NCI-H1105 treated with DMSO at 0.1 percent for 48 hours (cell line): ENCODE measurements at places on chromosomes 7 and 10.

- no peak for DNase-seq
Measured at GRCh38 chr10:324593-324992, 189.3 kb downstream of the ZMYND11 start.

GRCh38 chr7:49692516-49692915, 80.9 kb upstream of the VWC2 start:
- DNase-seq, result no peak

DNA sequence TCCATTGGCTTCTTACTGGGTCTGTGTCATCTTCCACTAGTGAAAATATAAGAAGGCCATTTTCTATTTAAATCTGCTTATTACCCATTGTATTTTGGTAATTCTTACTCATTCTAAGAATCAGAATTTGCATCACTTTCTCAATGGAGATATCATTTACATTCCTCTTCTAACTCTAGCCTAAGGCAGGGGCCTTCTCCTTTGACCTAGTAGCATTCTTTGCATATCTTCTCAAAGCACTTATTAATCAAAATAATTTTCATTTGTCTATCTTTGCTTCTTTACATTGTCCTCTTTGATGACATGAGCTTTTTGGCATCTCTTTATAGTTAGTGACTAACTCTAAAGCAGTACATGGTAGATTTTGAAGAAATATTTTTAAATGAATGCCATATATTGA, 400.9 kb upstream of the SEMA3D start:
- no peak for DNase-seq

DNA sequence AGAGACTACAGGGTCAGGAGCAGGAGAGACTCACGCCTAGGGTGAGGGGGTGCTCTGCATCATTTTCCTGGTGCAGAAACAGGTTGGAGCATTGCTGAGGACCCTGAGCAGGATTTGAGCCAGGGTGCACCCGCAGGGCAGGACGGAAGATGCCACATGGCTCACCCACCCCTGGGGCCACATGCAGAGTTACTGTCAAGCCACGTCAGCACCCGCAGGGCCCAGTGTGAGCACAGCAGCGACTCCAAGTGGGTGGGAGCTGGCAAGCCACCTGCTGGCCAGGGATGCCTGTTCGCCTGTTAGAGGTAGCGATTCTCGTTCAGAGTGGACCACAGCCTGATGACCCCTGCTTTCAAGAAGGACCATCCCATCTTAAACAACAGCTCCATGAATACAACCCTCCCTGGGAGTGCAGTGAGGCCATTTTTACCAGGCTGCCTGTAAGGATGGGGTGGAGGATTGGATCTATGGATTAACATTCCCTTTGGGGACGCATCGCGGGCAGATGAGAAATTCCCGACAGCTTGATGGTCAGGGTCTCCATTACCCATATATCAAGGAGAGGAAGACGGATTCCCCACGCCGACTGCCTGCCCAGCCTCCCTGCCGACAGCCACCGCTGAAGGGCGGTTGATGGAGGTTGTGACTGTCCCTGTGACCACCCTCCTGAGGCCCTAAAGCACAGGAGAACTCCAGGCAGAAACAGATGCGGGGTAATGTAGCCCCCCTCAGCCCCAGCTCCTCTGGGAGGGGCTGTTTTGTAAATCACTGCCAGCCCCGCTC, 101.1 kb upstream of the RET start:
- DNase-seq, result no peak

DNA sequence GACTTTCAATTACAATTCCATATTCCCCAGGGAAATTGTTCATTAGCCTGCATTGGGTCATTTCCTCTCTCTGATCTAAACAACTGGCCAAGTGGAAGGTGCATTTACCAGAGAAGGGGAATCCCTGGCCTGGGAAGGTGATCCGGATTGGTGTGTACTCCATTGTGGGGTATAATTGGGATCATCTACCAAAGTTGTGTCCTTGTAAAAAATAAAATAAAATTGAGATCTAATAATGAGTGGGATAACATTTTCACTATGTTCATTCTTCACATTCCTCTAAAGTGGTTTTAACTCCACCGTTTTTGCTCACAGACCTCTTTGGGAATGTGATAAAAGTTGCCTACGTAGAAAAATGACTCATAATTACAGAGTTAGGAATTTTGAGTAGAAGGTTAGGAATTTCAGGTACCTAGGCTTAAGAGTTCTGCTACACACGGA, 22.8 kb downstream of the ARL5B start:
- no peak for DNase-seq

- DNase-seq, result no peak
Measured at GRCh38 chr10:111246136-111246535, 169.3 kb downstream of the ADRA2A start.

DNA sequence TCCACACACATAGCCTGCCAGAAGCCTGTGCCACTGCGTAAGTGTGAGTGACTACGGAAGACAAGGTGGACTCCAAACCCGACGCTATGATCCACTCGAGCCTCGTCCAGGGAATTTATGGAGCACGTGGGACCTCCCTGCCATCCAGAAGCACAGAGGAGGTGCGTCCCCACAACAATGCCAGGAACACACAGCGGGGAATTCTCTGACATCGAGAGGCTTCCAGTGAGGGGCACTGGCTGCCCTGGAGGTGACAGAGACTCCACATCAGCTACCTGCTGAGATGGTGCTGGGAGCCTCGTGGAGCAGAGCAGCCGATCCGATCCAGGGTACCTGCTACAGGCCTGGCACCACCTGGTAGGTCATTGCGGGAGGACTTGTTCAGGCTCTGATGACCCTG, 72.2 kb upstream of the INSIG1 start:
- no peak for DNase-seq

GRCh38 chr10:132498562-132499366, 38.8 kb upstream of the INPP5A start:
- no peak for DNase-seq

- DNase-seq, result no peak
Measured at GRCh38 chr10:102701272-102701671, 12.9 kb downstream of the ARL3 start.

GRCh38 chr7:32914184-32914583, 22.6 kb upstream of the KBTBD2 start:
- DNase-seq, result no peak

DNA sequence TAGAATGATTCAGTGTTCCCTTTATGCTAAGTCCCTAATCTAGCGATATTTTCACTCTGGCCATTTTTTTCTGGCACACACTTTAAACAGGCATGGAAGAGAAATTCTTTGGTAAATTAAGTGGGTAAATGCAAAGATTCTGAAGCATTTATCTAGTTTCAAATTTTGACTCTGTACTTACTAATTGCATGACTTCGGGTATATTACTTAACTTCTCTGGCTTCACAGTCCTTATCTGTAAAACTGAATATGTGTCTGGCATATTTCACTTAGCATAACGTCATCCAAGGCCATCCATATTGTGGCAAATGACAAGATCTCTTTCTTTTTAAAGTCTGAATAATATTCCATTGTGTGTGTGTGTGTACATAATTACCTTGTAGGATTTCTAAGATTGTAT, 114.5 kb downstream of the MBL2 start:
- no peak for DNase-seq

DNA sequence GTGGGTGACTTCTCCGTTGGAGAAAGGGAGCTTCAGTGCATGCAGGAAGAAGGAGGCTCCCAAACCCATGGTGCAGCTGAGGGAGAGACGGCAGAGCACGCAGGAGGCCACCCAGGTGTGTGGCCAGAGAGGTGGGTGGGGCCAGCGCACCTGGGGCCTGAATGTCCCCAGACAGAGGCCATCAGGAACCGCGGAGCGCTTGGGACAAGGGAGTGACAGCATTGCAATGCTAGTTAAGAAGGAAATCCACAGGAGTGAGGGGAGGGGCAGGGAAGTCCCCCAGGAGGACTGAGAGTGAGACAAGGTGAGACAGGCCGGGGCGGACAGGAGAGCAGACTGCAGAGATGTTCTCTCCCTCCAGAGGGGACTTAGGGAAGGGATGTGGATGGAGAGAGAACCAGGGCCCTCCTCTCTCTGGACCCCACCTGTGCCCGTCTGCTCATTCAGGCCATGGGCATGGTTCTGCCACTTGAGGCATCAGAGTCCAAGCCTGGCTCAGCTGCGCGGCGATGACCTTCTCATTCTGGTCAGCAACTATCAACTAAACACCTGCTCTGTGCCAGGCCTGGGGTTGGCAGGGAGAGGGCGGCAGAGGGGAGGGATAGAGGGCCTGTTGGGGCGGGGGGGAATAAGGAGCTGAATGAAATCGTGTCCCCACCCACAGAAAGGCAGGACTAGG, 69.4 kb upstream of the COL13A1 start:
- no peak for DNase-seq

DNA sequence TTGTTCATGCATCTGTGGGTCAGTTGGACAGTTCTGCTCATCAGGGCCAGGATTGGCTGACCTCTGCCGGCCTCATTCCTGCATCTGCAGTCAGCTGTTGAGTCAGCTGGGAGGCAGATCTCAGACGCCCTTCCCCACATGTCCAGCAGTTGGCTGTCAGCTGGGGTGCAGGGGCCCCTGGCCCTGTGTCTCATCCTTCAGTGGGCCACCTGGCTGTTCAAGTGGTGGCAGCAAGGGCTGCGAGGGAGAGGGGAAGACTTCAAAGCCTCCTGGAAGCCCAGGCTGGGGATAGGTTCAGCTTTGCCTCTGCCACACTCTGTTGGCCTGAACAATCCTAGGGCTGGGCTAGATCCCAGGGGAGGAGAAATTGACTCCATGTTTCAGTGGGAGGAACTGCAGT, 33.2 kb downstream of the TACR2 start:
- no peak for DNase-seq

DNA sequence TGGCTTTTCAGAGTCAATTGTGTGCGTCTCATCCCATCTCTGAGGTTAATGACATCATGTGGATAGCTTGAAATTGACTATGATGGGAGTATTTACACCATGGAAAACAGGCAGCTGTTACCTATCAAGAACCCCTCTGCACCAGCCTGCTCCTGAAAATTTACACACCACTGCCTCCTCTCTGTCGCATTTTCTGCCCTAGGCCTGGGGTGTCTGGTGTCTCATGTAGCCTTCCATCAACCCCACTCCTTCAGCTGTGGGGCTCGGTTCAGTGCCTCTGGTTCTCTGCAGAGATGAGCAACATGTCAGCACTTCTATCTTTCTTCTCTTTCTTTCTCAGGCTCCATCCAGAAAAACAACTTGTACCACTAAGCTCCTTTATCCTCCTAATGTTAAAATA, 600.5 kb downstream of the TYW1 start:
- no peak for DNase-seq

GRCh38 chr7:52961084-52961483, 74.3 kb upstream of the POM121L12 start:
- DNase-seq, result no peak

GRCh38 chr7:151135525-151135845, 32.0 kb downstream of the GBX1 start:
- DNase-seq, result no peak

GRCh38 chr7:146345251-146345650, 228.7 kb downstream of the CNTNAP2 start:
- DNase-seq, result no peak

DNA sequence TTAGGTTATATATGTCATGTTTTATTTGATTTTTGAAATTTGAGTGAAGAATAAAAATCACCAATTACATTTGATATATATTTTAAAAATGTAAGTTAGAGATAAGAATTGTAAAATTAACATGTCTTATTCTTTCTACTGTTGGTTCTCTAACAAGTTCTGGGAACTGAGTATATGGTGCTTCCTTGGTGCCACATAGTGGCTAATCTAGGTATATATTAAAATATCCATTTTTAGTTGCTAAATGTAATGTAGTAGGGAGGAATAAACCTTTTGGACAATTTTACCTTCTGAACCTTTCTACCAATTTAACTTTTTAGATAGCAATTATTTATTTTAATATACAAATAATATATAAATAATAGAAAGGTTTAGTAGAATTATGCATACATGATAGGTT, 17.5 kb downstream of the CFAP69 start:
- DNase-seq, result peak; percentile 52

DNA sequence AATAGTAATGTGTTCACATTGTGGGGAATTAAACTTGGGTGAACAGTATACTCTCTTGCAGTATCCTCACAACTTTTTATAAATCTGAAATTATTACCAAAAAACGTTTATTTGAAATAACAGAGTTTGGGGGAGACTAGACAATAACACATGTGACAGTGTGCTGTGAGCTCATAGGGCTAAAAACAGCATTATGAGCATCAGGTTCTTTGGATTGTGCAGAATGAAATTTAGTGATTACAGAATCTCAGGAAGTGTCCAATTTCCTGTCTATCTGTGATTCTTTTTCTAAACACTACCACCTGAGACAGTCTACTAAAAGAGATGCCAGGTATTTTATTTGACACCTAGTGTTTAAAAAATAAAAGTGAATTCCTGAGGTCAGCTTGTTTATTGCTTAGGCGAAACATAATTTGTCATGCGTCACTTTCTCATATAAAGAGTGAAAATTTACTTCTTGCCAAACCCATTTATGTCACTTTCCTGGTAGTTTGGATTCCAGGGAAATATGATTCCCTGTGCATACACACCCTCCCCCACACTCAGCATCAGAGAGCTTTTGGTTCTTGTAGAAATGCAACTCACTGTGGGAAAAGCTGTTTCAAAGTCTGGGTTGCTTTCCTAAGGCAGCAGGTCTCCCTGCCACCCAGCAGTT, 71.2 kb downstream of the AOAH start:
- no peak for DNase-seq

- DNase-seq, result peak; percentile 58
Measured at GRCh38 chr7:124784879-124785818, 19.6 kb upstream of the GPR37 start.

DNA sequence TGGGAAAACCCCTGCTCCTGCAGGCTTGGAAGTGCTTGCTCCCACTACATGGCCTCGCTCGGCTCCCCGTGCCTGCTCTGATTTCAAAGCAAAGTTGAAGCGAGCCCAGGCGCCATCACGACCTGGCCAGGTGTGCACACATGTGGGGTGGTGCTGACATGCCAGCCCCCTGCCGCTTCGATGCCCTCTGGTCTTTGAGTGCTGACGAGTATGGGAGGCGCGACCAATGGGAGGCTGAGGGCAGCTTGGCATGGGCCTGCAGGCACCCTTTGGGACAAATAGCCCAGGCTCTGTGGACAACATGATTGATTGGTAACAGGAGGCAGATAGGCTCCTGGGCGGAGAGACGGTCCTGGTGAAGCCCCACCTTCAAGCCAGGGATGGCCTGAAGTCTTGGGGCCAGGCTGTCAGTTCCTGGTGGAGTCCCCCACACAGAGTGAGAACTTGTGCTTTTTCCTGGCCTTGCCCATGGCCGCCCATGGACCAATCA, 252.4 kb upstream of the SEMA3A start:
- no peak for DNase-seq

DNA sequence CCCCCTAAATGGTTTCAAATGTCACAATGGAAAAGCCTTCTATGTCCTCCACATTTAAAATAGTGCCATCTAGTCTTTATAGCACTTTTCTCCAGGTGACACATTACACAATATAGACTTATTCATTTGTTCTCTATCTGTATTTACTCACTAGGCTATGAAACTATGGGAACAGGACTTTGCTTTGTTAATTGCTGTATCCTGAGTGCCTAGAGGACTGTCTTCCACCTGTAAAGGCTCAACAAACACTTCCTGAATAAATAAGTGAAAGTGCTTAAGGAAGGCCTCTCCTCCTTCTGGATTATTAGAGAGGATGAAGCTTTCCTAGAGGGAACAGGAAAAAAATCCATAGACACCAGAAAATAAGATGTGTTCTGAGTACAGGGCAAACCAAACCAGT, 397.6 kb upstream of the LRRN3 start:
- DNase-seq, result no peak

GRCh38 chr7:1888425-1888824, 218.3 kb downstream of the ELFN1 start:
- no peak for DNase-seq

GRCh38 chr7:33886149-33886623, 19.2 kb upstream of the BMPER start:
- DNase-seq, result no peak

GRCh38 chr10:13448216-13448615, 80.6 kb downstream of the BEND7 start:
- DNase-seq, result no peak

- no peak for DNase-seq
Measured at GRCh38 chr7:158959021-158959717, 102.8 kb downstream of the DYNC2I1 start.
